ENCODE measurements at places on chromosomes 1 and 21.

DNA sequence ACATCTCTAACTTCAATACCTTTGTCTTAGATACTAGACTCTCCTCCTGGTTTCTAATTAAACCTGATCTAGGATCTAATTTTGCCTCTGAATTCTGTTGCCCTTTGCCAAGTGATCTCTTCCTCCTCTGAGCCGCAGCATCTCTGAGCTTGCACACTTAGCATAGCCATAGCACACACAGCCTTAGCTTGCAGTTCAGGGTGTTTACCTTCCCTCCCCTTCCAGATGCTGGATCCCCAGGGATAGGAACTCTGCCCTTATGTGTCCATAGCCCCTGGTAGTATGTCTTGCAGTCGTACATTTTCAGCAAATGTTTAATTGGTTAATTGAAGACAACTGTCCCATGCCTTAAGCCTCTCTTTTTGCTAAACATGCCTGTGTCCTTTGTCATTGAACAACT is 30.3 kb downstream of the SELL start:
- H3K4me3 ChIP-seq = no peak overlapping the region
- H3K36me3 ChIP-seq = no peaks in the 10 kb centered on the region
- H3K4me1 ChIP-seq = no peaks in the 10 kb centered on the region

DNA sequence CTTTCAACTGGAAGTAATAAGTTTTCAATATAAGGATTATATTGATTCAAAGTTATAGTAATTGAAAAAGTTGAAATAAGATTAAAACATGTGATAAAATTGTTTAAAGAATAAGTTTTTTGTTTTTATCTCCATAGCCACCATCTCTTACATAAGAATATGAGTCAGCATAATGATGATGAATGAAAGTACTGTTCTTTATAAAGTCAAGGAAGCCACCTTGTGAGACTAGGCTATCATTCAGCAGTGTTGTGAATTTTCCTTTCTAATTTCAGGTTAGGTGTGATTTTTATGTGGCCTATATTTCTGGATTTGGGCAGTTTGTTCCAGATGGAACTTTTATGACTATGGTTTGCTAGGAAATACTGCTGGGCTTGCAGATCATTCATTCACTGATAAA is 22.4 kb upstream of the ASB17 start:
- H3K27ac ChIP-seq = no peak overlapping the region
- H3K4me1 ChIP-seq = no peaks in the 10 kb centered on the region
- H3K4me3 ChIP-seq = no peak overlapping the region
- no peaks in the 10 kb centered on the region for H3K27me3 ChIP-seq

DNA sequence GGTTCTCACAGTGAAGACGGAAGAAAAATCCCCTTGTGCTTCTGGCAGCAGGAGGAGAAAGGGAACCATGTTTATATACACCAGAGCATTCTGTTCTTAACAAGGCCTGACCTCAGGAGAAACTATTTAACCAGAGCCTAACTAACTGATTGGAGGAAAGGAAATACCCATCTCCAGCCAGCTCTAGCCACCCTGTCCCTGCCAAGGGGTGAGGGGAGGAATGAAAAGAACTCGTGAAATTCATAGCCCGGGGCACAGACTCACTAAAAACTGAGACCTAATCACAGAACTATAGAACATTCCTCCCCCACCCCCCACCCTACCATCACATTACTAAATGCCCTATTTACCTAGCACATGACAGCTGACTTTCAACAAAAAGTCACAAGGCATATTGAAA is 65.0 kb downstream of the KCNH1 start:
- H3K27me3 ChIP-seq = no peaks in the 10 kb centered on the region
- no peaks in the 10 kb centered on the region for H3K4me1 ChIP-seq
- H3K27ac ChIP-seq = no peak overlapping the region
- H3K36me3 ChIP-seq = no peaks in the 10 kb centered on the region
- DNase-seq = no peak

DNA sequence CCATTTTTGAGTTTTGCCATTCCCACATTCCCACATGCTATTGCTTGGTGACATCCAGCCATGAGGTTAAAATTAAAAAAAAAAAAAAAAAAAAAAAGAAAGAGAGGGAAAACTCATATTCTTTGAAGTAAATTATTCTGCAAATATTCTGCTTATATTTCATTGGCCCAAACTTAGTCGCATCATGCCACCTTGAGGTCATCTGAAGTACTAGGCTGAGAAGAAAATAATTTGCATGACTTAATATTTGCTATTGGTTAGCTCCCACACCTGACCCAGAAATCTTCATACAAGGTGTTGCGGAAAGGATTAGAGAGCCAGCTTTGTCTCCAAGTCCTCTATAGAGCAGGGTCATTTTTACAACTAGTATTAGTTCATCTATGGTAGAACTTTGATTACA is 2206.0 kb downstream of the MRPL39 start:
- H3K4me1 ChIP-seq = no peaks in the 10 kb centered on the region
- DNase-seq = no peak
- H3K27ac ChIP-seq = no peak overlapping the region
- H3K27me3 ChIP-seq = no peaks in the 10 kb centered on the region
- H3K36me3 ChIP-seq = no peaks in the 10 kb centered on the region

All from thoracic aorta (tissue), 2 donors.